ENCODE measurements at places on chromosomes 16 and 17.
A peak's percentile ranks its signal among the peaks of the same experiment; 100 is the strongest.

GRCh38 chr17:83041305-83041704 lies 38.1 kb upstream of the METRNL start:
- H3K4me3 ChIP-seq: peak overlapping the region; percentile 20
- H3K4me1 ChIP-seq: no peaks in the 10 kb centered on the region
- H3K27ac ChIP-seq: no peak overlapping the region

DNA sequence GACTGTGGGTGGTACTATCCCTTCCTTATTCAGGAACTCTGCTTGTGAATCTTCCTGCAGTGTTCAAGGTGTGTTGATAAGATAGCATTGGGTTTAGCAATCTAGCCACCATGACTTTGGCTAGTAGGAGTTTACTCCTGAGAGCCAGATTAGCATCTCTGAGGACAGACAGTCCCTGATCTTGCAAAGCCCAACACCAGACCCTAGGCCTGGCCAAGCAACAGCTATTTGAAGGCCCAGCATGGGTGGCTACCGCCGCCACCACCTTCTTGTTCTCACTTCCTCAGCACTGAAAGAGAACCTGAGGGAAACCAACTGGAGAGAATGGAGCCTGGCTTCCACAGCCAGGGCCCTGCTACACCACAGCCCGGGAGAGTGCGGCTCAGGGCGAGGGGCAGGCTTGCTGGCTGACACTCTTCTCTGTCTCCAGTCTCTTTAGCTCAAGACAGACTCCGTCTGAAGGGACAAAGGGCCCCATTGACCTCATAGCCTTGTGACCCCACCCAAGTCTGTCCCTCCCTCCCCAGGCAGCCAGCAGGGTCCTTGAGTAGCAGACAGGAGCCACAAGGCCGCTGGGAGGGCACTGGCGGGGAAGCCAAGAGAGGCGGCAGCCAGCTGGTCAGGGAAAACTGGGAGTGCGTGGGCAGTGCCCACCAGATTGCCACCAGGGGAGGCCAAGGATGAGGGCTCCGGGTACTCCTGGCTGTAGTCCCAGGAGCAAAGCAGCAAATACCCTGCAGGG lies 10.9 kb upstream of the ARHGAP23 start:
- H3K36me3 ChIP-seq: no peaks in the 10 kb centered on the region
- no peak overlapping the region for H3K4me3 ChIP-seq
- DNase-seq: peak; percentile 78
- H3K27ac ChIP-seq: peak overlapping the region; percentile 42

GRCh38 chr17:10211666-10212065 lies 13.3 kb upstream of the GAS7 start:
- H3K36me3 ChIP-seq: no peaks in the 10 kb centered on the region
- no peaks in the 10 kb centered on the region for H3K27me3 ChIP-seq
- no peak overlapping the region for H3K27ac ChIP-seq
- DNase-seq: no peak
- peaks cover 3% of the 10 kb centered on the region for H3K4me1 ChIP-seq

- no peak overlapping the region for H3K27ac ChIP-seq
- DNase-seq: no peak
- H3K4me3 ChIP-seq: no peak overlapping the region
- H3K4me1 ChIP-seq: no peaks in the 10 kb centered on the region
- H3K36me3 ChIP-seq: no peaks in the 10 kb centered on the region
Observed at GRCh38 chr17:34974794-34975785, 5.2 kb upstream of the LIG3 start.

- H3K4me3 ChIP-seq: no peak overlapping the region
- no peaks in the 10 kb centered on the region for H3K4me1 ChIP-seq
- H3K27ac ChIP-seq: no peak overlapping the region
- H3K36me3 ChIP-seq: no peaks in the 10 kb centered on the region
- DNase-seq: no peak
- H3K27me3 ChIP-seq: peaks cover 8% of the 10 kb centered on the region
Observed at GRCh38 chr17:35912942-35913341, 17.6 kb downstream of the RDM1 start.

DNA sequence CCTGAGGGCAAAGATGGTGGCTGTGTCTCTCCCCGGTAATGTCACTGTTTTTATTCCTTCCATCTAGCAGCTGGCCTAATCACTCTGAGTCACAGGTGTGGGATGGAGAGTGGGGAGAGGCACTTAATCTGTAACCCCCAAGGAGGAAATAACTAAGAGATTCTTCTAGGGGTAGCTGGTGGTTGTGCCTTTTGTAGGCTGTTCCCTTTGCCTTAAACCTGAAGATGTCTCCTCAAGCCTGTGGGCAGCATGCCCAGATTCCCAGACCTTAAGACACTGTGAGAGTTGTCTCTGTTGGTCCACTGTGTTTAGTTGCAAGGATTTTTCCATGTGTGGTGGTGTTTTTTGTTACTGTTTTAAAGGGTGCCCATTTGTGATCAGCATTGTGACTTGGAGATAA lies 5.5 kb upstream of the RAPGEFL1 start:
- no peak overlapping the region for H3K4me3 ChIP-seq
- no peak for DNase-seq
- peaks cover 2% of the 10 kb centered on the region for H3K4me1 ChIP-seq

- H3K27me3 ChIP-seq: no peaks in the 10 kb centered on the region
- peaks cover 4% of the 10 kb centered on the region for H3K4me1 ChIP-seq
- no peak overlapping the region for H3K4me3 ChIP-seq
Observed at GRCh38 chr16:79004309-79004708, 596.2 kb downstream of the MAF start.

- no peak for DNase-seq
- no peak overlapping the region for H3K4me3 ChIP-seq
- H3K4me1 ChIP-seq: no peaks in the 10 kb centered on the region
- peaks cover 1% of the 10 kb centered on the region for H3K27me3 ChIP-seq
Observed at GRCh38 chr16:30004811-30005242, 6.0 kb downstream of the DOC2A start.

GRCh38 chr17:77814091-77814772 lies 144.3 kb upstream of the TNRC6C start:
- H3K27ac ChIP-seq: no peak overlapping the region
- no peaks in the 10 kb centered on the region for H3K27me3 ChIP-seq
- no peak overlapping the region for H3K4me3 ChIP-seq
- no peak for DNase-seq
- H3K4me1 ChIP-seq: no peaks in the 10 kb centered on the region

GRCh38 chr16:9039210-9039609 lies 52.2 kb upstream of the HAPSTR1 start:
- no peaks in the 10 kb centered on the region for H3K27me3 ChIP-seq
- no peak for DNase-seq
- H3K4me3 ChIP-seq: no peak overlapping the region

All from endodermal cell (in vitro differentiated cells).